ENCODE measurements at places on chromosomes 7 and 10.

GRCh38 chr7:142303650-142304049 lies 45.8 kb upstream of the PRSS58 start:
- no peak for DNase-seq

GRCh38 chr7:135584362-135585353 lies 26.9 kb downstream of the NUP205 start:
- no peak for DNase-seq

DNA sequence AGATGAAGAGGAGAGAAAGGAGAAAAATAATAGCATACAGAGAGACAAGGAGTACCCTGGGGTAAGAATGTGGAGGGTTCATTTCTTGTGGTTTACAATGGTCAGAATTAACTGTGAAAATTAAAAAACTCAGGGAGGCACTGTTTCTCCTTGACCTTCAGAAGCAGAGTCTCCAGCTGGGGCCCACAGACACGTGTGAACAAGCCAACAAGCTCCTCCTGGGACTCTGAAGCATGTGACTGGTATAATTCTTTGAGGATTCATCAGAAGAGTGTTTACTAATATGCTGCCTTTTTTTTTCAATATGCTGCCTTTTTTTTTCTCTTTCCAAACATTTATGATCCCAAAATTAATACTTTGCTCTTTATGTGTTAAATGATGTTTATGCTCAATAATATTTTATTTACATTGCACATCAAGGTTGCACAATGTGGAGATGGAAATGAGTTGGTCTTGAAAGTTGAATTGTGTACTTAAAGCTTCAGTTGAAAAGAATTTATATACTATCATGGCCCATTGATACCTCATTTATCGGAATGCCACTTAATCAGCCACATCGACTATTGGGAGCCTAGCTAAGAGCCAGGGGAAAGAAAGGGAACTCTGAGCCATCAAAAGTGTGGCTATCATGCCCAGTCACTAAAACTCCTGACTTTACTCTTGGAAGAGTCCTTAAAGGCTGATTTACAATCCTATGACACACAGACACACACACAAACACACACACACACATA lies 134.7 kb upstream of the RHOBTB1 start:
- DNase-seq: no peak

- DNase-seq: no peak
Observed at GRCh38 chr7:27364344-27364758, 121.7 kb downstream of the EVX1 start.

GRCh38 chr7:115475761-115476385 lies 554.0 kb downstream of the MDFIC start:
- no peak for DNase-seq

DNA sequence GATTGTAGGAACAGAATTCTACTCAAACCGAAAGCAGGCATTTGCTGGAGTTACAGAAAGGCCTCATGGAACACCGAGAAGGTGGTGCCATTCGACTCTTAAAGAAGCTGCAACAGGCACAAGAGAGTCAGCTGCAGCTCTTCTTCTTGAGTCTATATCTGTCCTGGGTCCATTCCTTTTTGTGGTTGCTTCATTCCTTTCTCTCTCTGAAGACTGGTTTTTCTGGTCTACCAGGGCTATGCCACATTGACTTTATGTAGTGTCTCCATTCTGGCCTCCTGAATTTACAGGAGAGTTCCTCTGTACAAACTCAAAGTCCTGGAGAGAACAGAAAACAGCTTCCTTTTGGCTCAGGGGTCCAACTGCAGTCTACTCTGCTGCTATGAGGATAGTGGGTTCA lies 132.8 kb downstream of the CFTR start:
- no peak for DNase-seq

GRCh38 chr7:28697913-28698563 lies 260.1 kb downstream of the TRIL start:
- DNase-seq: no peak

DNA sequence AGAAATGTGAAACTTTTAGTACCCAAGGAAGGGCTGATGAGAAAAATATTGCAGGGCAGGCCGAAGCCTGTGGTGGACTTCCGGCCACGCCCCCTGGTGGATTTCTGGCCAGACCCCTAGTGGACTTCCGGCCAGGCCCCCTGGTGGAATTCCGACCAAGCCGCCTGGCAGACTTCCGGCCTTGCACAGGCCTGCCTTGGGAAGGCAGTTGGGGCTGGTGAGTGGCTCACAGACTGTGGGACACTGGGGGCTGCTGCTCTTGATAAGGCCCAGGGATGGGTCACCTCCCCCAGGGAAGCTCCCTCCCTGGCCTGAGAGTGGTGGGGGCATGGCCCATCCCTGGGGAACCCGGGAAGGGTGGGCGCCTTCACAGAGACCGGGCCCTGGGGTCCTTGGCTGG lies 116.4 kb upstream of the MKI67 start:
- no peak for DNase-seq

DNA sequence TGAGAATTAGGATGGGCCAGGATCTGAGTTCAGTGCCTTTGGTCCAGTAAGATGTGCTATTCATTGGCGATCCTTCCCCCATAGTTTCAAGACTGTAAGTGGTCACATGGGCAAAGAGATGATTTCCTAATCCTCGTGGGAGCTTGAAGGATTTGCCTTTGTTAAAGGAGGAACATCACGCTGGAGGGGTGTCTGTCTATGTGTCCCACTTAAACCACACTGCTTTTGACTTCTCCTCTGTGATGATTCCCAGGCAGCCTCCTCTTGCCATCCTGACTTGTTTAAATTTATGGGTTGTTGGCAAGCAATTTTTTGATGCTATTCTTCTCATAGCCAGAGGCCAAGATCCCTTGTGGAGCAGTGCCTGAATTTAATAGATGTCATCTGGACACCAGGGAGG lies 154.0 kb downstream of the TCF7L2 start:
- DNase-seq: no peak

DNA sequence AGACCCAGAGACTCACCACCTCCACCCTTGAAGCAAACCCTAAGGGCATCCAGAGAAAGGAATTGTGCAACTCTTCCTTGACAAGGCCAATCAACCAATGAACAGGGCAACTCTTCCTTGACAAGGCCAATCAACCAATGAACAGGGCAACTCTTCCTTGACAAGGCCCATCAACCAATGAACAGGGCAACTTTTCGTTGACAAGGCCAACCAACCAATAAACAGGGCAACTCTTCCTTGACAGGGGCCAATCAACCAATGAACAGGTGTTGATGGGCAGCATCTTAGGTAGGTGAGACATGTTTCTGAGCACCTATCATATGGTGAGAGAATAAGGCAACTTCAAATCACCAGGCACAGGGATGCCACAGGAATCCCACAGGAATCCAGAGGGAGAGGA lies 181.5 kb upstream of the RNF32 start:
- DNase-seq: no peak

GRCh38 chr10:98344589-98345038 lies 70.4 kb downstream of the PYROXD2 start:
- DNase-seq: no peak

- DNase-seq: no peak
Observed at GRCh38 chr10:112203328-112204076, 19.9 kb upstream of the GPAM start.

DNA sequence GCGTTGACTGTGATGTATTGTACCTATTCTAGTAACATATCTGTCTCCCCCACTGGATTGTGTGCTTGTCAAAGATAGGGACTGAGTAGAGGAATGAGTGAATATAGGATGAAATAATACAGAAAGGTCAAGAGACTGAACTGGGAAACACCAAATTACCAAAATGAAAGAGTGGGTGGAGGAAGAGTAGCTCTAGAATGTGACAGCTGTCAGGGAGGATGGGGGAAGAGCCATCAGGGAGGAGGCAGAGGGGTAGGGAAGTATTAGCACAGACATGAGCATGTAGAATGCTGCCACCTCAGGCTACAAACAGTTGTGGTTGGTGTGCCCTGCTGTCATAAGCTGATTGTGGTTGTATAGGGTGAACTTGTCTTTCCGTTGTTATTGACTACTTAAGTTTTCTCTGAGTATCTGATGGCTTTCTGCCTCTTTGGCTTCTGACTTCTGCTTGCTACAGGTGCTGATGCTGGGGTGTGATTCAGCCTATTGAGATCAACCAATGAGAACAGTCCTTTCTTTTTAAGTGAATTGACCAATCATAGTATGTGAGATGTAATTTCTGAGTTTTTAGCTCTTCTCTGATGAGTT lies 5.6 kb downstream of the CCSER2 start:
- DNase-seq: peak; percentile 83

GRCh38 chr7:35749556-35749955 lies 51.3 kb upstream of the SEPTIN7 start:
- DNase-seq: no peak

Measured in activated CD8-positive, alpha-beta memory T cell treated with anti-CD3 and anti-CD28 coated beads, Interleukin-2, amount 10 ng/mL, durations not matched to agents 7 days and 5 days (primary cell).